ENCODE measurements at places on chromosomes 7 and 10.

- no peak for DNase-seq
These were observed 29.6 kb downstream of the PCBD1 start for GRCh38 chr10:70858759-70859158.

DNA sequence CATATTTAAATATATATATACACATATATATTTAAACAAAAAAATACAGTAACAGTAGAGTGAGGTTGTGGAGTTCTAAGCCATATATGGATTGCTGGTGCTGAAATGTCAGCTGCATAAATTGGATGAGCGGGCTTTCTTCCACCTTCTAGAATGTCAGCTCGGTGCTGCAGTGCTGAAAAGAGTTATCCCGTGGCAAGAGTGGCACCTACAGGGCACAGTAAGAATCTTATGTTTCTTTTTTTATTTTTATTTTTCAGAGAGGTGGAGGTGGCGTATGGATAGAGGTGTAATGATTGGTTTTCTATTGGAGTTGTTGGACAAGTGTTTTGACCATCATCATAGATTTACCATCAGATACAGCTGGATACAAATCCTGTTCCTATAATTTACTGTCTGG is 86.2 kb upstream of the DYNC1I1 start:
- DNase-seq: peak; percentile 41

DNA sequence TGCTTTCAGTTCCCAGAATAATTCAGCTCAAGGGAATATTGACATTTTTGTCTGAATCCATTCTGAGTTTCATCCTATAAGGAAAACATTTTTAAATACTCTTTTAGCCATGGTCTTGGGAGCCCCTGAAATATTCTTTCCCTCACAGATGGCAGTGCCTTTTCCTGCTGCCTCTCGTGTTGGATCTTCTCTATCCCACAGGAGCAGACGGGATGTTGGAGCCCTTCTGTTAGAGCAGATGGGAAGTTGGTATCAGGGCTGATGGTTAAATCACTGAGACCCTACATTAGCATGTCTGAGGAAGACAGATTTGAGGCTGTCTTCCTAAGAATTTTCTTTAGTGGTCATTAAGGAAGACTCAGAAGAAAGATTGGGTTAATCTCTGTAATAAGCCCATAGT is 737.8 kb downstream of the LRMDA start:
- no peak for DNase-seq

GRCh38 chr10:59888781-59889435 is 17.4 kb downstream of the CCDC6 start:
- no peak for DNase-seq

- peak; percentile 39 for DNase-seq
These were observed 1.6 kb downstream of the FAM24A start for GRCh38 chr10:122911889-122912484.

GRCh38 chr10:62911210-62911963 is 95.2 kb upstream of the EGR2 start:
- no peak for DNase-seq

- DNase-seq: no peak
These were observed 16.8 kb downstream of the HNRNPA2B1 start for GRCh38 chr7:26183545-26184280.

GRCh38 chr7:102849538-102849937 is 63.3 kb upstream of the LRRC17 start:
- no peak for DNase-seq

DNA sequence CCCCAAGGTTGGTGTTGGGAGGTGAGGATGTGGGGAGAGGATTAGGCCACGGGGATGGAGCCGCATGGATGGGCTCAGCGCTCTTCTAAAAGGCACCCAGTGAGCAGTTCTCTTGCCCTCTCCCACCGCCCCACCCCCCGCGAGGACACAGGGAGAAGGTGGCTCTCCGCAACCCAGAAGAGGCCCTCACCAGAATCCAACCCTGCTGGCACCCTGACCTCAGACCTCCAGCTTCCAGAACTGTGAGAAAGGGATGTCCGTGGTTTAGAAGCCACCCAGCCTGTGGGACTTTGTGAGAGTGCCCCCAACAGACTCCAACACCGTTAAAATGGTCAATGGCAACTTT is 242.8 kb upstream of the PPP2R2D start:
- DNase-seq: no peak

GRCh38 chr10:24912215-24912614 is 40.2 kb downstream of the PRTFDC1 start:
- peak; percentile 19 for DNase-seq

GRCh38 chr10:14587540-14588083 is 187.1 kb downstream of the FAM107B start:
- no peak for DNase-seq

DNA sequence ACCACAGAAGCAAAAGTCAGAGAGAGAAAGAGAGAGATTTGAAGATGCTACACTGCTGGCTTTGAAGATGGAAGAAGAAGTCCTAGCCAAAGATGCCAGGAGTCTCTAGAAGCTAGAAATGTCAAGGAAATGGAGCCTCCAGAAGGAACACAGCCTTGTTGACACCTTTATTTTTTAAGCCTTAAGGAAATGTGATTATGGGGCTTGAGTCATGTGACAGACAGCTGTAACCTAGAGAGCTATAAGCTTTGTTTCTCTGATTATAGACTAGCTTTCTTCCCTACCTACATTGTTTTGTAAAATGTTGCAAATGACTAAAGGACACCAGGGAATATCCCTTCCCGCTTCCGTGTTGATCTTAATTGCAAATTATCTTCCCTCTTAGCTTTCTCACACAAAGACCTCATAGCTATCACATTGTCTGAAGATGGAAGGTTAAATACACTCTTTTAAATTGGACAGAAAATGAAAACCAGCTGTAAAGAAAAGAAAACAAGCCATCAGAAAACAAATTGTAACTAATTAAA is 199.9 kb downstream of the ARHGAP12 start:
- DNase-seq: no peak

GRCh38 chr7:126302639-126303038 is 950.1 kb downstream of the GRM8 start:
- DNase-seq: no peak

DNA sequence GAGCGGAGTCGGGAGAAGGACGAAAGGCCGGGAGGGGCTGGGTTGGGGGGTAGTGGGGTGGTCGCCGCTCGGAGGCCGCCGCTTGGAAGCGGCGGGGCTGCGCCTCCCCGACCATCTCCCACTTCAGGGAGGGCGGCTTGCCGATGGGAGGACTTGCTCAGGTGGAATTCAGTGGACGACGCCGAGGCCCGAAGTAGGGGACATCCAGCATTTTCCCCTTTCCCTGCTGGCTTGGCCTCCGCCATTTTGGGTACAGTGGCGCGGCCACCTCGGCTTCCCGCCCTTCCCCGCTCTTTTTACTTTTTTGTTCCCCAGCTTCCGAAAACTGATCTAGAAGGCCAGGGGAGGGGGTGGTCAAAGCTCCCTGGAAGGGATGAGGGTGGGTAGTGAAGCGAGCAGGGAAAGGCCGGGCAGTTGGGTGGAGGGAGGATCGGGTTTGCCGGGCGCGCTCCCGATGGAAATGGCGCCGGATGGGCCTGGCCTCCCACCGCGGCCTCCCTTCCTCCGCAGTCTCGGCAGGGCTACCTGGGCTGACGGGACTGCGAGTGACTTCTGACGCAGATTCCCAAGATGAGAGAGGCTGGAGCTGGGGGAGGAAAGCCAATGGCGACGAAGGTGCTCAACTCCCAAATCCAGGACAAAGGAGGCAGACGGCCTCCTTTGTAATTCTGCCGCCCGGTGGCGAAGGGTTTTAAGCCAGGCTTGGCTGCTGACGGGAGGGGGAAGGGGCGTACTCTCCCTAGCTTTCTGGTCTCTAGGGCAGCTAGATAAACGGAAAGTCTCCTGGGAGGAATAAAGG is at the start of gene PBLD:
TSS of gene PBLD (minus strand) at position 670 of the 799 bp plus-strand sequence. CDS start 26,084 bp downstream, outside the sequence.
- DNase-seq: peak; percentile 83

DNA sequence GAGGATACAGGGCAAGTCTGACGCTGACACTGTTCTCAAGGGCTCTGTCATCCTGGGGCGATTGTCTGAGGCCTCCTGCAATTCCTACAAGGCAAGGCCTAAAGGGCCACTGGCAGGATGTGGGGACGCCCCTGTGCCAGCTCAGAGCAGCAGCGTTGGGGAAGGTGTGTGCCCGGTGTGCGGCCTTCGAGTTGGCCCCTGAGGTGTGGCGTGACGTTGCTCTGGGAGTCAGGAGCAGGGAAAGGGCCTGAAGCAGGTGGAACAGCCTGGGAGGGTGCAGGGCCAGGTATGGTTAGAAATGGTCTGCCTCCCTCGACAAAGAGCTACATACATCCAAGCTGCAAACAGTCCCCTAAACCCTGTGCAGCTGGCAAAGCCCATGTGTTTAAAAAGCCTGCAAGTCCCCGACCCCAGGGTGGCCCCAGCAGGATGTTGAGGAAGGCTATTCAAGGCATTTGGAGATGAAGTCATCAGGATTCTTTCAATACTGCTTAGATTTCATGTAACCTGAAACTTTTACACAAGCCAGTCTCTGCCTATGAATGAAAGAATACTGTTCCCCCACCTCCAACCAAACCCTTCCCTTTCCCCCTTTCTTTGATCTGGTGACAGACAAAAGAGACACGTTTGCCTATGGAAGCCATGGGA is 142.5 kb upstream of the TNS3 start:
- peak; percentile 91 for DNase-seq

- DNase-seq: no peak
These were observed 41.3 kb downstream of the GRK5 start for GRCh38 chr10:119248681-119249080.

- no peak for DNase-seq
These were observed 590.4 kb downstream of the PHTF2 start for GRCh38 chr7:78389022-78389421.

DNA sequence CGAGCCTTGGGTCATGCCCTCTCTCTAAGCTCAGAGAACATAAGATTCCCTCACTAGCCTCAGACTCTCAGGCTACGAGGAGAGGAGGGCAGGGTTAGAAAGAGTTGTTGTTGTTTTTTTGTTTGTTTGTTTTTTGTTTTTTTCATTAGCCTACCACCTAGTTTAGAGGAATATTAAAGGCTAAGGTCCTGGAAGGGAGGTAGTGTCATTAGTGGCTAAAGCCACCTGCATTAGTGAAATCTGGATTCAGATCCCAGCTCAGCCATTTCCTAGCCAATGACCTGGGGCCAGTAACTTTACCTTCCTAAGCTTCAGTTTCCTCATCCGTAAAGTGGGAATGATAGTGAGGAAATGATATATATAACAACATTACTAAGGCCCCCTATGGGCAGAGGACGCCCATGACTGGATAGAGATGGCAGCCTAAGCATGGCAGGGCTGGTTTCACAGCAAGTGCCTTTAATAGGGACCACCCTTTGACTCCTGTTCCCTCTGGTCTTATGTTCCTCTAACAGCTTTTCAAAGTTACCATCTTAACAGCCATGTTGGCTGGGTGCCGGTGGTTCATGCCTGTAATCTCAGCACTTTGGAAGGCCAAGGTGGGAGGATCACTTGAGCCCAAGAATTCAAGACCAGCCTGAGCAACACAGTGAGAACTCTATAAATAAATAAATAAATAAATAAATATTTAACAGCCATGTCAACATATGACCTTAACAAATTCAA is 5.1 kb downstream of the DDIT4 start:
- no peak for DNase-seq
